ENCODE measurements at places on chromosomes 11 and 22. TPM values are rescaled to one million over a fixed set of nuclear protein-coding genes. Genes with fewer than 3 reads are reported as not detected.

C11orf42 gene
- total RNA-seq = not detected

OR52N4 gene
- 0.62 TPM for total RNA-seq

HEPHL1 gene
- total RNA-seq = not detected

MAJIN gene
- 0.82 TPM for total RNA-seq

CABP4 gene
- total RNA-seq = 1.2 TPM

DCHS1 gene
- 0.80 TPM for total RNA-seq

NXPE4 gene
- not detected for total RNA-seq

KRTAP5-11 gene
- not detected for total RNA-seq

DGCR6 gene
- total RNA-seq = 0.80 TPM

PRR33 gene
- total RNA-seq = 0.07 TPM

MMP8 gene
- not detected for total RNA-seq

TMEM121B gene
- total RNA-seq = 0.10 TPM

DCPS gene
- total RNA-seq = 40.1 TPM

SLC22A6 gene
- not detected for total RNA-seq

OR2AT4 gene
- total RNA-seq = not detected

OR4A16 gene
- not detected for total RNA-seq

SPI1 gene
- not detected for total RNA-seq

C11orf87 gene
- not detected for total RNA-seq

Data from activated CD4-positive, alpha-beta memory T cell treated with anti-CD3 and anti-CD28 coated beads for 36 hours (primary cell).